MCF 10A (cell line): ENCODE measurements at places on chromosomes 11 and 22.
A peak's percentile ranks its signal among the peaks of the same experiment; 100 is the strongest.

DNA sequence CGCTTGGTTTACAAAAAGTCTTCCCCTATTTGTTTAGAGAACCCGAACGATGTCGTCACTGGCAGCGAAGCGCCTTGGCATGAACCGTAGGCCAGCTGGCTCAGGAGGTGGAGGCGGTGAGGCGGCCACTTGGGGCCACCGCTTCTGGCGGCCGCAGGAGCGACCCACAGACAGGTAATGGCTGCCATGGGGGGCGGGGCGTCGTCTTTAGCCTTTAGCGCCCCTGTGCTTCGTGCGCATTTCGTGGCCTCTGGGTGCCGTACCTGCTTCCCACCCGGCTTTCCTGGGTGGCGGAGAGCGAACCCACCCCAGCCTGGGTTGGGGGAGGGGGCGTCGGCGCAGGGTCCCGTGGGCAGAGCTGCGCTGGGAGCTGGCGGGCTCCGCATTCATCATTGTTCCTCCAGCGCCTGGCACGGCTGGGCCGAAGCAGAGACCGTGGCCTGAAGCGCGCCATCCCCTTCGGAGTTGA is 469 bp upstream of the OSBP2 start:
- peak; percentile 42 for DNase-seq

- DNase-seq = no peak
Measured at GRCh38 chr11:13503393-13503792, 7.6 kb upstream of the PTH start.

- DNase-seq = peak; percentile 59
Measured at GRCh38 chr11:61541598-61541997, 33.0 kb downstream of the LRRC10B start.

- DNase-seq = no peak
Measured at GRCh38 chr22:47205081-47205491, 442.6 kb downstream of the TBC1D22A start.

DNA sequence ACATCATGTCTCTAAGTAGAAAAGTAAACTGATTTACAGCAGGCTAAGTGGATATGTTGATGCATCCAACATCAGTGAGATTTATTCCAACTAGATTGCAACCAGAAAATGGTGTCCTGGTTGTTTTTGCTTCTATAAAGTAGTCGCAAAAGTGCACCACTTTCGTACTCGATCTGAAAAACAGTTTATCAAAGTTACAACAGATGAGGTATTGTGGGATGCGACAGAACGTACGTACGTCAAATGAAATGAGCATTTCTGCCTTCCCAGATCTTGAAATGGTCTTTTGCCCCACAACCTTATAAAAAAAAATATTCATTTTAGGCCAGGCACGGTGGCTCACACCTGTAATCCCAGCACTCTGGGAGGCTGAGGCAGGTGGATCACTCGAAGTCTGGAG is 13.7 kb downstream of the GRAP2 start:
- no peak for DNase-seq

DNA sequence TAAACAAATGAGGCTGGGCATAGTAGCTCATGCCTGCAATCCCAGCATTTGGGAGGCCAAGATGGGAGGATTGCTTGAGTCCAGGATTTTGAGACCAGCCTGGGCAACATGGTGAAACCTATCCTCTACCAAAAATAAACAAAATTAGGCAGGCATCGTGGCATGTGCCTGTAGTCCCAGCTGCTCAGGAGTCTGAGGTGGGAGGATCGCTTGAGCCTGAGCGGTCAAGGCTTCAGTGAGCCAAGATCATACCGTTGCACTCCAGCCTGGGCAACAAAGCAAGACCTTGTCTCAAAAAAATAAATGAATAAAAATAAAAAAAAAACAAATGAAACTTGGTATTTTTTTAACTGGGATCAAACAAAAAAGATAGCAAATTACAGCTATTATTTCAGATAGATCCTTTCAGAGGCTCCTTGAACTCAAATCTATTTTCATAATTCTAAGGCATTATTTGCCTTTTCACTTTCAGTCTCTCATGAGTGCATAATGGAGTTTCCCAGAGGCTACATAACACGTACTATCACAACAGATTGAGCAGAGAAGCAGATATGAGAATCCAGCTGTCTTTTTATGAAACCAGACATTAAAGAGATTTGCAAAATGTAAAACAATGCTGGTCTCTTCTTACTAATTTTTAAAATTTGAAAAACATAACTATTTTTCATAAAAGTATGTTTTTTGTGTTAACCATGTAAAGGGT is 23.1 kb downstream of the DDIAS start:
- no peak for DNase-seq

DNA sequence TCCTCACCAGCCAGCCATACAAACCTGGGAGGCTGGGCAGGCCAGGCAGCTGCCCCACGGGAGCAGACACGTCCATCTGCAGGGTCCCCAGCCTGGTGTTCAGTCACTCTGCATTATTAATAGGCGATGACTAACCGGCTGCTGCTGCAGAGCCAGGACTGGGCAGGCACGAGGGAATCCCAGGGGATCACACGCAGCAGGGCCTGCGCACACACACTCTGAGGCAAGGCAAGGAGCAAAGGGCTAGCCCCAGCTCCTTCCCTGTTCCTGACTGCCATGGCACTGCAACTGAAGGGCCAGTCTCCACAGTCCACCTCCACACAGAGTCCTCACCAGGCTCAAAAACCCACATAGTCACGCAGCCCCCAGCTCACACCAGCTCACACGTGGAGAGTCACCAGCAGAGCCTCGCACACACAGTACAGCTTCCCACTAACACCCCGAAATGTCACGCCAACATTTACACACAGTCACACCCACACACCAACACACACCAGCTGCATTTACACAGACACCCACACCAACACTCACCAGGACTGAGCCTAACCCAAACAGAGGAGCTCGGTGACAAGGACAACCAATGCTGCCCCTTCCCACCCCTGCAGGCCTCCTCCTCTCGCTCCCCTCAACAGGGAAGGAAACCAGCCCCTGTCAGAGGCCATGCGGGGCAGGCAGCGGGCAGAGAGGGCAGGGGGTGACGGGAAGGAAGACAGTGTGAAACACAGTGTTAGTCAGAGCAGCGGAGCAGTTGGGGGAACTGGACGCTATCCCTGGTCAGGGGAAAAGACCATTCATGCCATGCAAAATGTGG is 47.3 kb downstream of the NRXN2 start:
- peak; percentile 61 for DNase-seq

DNA sequence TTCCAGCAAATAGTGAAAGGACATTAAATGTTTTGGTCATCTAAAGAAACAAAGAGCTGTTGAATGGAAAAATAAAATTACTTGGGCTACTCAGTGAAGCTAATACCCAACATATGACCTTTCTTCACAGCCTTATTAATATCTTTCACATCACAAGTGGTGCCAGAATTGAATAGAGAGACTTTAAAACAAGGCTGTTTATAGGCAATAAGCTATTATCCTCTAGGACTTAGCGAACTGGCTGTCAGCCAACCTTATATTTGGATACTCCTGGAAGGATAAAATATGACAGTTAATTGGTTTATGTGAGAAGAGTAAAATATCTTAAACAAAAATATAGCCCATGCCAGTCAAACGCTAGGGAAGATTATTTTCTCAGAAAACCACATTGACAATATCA is 225.5 kb upstream of the BLID start:
- no peak for DNase-seq

DNA sequence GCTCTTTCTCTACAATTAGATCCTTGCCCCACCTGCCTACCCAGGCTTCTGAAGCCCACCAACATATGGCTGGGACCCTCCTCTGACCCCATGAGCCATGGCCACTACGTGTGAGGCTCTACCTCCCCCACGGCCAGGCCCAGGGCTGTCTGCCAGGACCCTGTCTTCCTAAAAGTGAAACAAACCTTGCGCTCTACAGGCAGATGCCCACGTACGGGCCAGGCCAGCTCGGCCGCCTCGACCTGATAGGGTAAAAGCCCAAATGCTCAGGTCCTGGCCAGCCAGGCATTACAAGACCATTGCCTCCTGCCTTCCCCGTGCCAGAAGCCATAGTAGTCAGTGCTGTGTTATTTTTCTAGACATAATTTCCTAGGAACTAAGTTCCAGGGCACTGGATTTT is 1496.4 kb downstream of the BRD1 start:
- DNase-seq = no peak

DNA sequence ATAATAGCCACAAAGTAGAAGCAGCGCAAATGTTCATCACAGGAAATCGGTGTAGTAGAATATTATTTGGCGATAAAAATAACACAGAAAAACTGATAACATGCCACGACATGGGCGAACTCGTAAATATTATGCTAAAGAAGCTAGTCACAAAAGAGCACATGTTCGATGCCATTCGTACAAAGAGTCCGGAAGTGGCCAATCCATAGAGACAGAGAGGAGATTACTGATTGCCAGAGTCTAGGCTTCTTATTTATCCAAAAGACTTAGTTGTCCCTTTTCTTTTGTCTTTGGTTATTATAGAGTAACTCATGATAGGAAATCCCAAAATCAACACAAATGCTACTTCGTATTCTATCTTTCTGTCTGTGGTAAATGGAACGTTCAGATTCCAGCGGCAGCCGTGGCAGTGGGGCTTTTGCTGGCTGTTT is 56.5 kb downstream of the MED15 start:
- no peak for DNase-seq

GRCh38 chr22:37244114-37244921 is at the start of gene RAC2:
Gene RAC2, minus strand, starts transcription at chr22:37244269. Its CDS starts 121 bp downstream, at chr22:37244148.
- DNase-seq = peak; percentile 74

DNA sequence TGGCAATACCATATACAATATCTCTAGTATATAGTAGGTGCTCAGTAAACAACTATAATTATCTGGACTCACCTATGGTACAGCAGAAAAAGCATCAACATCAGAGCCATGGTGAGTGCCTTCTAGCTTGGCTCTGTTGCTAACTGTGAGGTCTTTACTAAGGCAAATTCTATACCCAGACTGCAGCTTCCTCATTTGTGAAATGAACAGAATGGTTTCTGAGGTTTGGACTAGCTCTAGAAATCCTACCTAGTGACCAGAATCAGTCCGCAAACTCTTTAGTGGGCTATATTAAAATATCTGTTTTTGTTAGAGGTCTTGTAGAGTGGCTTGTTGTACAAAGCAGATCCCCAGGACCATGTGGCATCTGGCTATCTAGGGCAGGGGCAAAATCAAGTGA is 3.7 kb downstream of the MS4A1 start:
- DNase-seq = no peak

DNA sequence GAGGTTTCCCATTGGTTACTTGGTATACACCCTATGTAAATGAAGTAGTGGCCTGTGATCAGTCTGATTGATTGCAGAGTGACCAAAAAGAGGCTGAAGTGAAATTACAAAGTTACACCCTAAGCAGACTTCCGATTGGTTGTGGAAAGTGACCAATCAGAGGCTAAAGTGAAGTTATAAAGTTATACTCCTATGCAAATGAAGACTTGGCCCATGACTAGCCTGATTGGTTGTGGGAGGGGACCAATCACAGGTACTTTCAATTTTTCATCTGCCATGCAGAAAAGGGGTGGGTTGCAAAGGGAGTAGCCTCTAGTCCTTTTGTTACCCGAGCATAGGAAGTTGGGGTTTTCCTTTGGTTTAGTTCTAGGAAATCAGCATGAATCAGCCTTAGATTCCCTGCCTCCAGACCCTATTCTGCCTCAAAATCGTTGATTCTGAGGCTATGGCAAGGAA is 18.1 kb upstream of the CSTF3 start:
- DNase-seq = no peak

GRCh38 chr22:50058906-50059880 is 1.1 kb upstream of the TTLL8 start:
- DNase-seq = peak; percentile 3

DNA sequence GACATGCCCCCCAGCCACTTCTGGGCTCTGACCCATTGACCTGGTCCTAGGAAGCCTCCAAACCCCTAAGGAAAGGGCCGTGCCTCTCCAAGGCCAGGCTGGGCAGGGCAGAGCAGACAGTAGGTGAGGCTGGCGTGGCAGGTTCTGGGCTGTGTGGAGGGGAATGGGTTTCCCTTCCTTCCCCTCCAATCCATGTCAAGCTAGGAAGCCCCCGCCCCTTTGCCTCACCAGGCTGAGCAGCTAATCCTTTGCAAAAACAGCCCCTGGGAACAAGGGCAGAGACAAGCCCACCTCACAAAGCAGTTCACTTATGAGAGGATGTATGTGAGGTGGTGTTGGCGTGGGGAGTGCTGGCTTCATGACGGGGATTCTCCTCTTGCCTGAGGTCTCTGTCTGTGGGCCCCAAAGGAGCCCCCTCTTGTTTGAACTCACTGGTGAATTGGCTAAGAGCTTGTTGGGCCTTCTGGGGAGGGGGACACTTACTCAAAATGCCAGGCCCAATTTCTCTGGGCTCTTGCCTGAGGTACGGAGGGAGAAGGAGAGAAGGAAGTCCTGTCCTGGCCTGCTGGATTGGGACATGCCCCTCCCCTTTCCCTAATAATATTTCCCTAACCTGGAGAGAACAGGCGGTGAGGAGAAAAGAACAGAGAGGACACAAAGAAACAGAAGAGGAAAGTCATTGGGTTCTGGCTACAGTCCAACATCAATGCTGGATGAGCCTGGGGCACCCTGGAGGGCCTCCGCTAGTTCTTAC is 1.6 kb upstream of the TRIM29 start:
- no peak for DNase-seq

DNA sequence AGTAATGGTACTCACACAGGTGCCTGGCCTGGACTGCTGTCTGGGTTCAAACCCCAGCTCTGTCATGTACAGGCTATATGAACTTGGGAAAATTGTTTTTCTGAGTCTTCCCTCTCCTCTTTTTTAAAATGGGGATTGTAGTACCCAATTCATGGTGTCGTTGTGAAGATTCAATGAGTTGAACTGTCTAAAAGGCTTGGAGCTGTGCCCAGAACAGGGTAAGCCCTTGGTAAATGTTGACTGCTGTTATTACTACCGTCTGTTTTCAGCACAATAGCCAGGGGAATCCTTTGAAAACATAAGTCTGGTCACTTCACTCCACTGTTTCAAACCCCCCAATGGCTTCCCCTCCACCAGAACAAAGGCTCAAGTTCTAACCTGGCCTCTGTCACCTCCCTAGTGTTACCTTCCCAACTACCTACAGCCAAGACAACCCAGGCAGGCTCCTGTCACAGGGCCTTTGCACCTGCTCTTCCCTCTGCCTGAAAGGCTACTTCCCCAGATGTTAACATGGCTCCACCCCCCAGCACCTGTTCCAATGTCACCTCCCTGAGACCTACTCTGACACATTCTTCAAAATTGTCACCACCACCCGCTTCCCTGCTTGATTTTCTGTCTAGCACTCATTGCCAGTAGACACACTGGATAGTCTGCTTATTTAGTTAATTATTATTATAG is 152.8 kb downstream of the CHST1 start:
- no peak for DNase-seq

DNA sequence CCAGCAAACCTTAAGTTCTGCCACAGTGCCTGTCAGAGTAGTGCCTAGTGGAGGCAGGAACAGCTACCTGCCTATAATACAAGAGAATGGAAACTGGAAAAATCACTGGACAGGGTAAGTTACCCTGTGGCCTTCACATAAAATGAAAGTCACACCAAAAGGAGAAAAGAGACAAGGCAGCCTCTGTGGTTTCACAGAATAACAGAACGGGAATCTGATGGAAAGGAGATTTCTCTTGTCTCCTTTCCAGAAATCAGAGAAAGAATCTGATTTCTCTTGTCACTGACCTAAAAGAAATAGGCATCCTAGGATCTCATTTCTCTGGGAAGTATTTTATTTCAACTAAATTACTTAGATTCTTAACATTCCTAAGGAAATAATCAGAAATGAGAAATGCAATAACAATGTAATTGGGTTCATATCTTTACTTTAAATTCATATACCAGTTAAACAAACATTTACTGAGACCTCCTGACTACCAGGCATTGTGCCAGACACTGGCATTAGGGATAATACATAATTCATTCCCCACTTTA is 41.6 kb downstream of the PRCP start:
- DNase-seq = peak; percentile 55
